Cardiac fibroblast (primary cell): ENCODE measurements at places on chromosomes 11 and 22.

- DNase-seq: no peak
Measured at GRCh38 chr11:41878095-41878494, 418.6 kb upstream of the LRRC4C start.

DNA sequence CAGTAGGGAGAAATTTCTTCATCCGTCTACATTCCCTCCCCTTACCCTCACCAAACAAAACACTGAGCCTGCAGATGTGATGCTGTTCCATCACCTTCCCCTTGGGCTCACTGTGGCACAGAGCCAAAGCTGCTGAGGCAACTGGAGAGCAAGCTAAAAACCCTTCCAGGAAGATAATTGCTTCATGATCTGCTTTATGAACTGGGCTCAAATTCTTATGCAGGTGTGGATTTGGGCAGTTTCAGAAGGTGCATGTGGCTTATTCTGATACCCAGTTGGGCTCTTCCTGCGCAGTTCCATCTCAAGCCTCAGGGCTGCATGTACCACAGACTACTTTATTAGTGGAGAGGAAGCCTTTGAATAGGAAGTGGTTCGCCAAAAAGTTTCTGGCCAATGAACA is 58.3 kb downstream of the AAMDC start:
- DNase-seq: peak; percentile 63

DNA sequence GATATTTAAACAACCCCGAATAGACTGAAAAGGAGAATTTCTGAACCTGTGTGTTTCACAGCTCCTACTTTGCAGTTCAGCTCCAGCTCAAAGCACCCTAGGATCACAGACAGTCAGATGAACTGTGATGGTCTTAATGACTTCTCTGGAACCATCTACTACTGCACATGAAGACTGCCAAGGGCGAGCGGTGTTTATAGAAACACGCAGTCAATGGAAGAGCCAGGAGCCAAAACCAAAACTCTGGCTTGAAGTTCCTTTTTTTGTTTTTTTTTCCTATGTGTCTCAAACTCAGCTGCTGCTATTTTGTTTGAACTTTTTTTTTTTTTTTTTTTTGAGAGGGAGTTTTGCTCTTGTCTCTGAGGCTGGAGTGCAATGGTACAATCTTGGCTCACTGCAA is 382.6 kb upstream of the SYN3 start:
- DNase-seq: no peak

GRCh38 chr11:44824300-44824704 is 97.5 kb downstream of the TSPAN18 start:
- DNase-seq: peak; percentile 40

DNA sequence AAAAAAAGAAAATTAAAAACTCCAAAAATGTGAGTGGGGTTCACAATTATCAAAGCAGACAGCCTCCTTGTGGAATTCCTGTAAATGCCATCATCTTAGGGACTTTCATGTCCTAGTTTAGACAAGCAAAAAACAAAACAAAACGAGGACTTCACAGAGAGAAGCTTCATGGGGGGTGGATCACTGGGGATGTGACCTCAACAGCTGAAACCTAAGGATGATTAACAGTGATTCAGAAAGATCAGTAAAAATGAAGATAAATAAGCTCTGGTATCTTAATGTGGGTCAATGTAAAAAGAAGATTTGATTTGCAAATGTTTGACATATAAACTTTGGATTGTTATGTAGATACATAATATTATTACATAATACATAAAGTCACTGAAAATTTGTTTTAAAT is 8.1 kb upstream of the OR10W1 start:
- peak; percentile 41 for DNase-seq

DNA sequence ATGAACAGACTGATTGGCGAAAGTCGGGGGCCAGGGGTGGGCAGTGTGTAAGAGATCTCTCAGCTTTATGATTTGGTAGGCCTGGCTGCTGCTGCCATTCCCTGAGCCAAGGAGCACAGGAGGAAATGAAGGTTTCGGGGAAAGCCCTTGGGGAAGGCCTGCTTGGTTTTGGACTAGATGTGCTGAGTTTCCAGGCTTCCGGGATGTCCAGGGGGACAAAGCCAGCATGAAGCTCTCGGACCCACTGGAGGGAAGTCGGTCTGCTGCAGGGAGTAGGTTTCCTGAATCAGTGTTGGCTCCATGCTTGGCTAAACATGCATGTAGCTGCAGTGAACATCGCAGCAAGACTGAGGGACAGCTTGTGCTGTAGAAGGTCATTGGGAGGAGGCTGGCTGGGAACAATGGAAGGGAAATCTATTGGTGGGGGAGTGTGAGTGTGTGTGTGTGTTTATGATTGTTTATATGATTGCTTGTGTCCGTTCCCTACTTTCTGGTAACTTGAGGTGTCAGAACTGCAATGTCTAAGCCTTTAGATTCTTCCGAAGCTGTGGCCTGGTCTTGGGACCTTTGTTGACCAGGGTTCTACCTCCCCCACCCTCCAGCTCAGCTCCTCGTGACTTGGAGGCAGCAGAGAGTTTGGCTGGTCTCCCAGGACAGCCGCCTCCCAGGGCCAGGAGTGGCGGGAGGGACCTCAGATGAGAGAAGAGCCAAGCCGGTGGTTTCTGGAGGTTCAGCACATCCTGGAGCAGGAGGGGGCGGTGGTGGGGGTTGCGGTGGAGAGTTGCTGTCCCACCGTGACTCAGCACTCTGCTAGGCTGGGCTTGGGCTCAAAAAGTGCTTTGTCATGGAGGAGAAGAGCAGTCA is 4.0 kb upstream of the FTH1 start:
- DNase-seq: peak; percentile 100

- peak; percentile 64 for DNase-seq
Measured at GRCh38 chr11:95671768-95672167, 117.8 kb downstream of the FAM76B start.

GRCh38 chr22:29138556-29139305 is 65.9 kb downstream of the KREMEN1 start:
- DNase-seq: no peak

DNA sequence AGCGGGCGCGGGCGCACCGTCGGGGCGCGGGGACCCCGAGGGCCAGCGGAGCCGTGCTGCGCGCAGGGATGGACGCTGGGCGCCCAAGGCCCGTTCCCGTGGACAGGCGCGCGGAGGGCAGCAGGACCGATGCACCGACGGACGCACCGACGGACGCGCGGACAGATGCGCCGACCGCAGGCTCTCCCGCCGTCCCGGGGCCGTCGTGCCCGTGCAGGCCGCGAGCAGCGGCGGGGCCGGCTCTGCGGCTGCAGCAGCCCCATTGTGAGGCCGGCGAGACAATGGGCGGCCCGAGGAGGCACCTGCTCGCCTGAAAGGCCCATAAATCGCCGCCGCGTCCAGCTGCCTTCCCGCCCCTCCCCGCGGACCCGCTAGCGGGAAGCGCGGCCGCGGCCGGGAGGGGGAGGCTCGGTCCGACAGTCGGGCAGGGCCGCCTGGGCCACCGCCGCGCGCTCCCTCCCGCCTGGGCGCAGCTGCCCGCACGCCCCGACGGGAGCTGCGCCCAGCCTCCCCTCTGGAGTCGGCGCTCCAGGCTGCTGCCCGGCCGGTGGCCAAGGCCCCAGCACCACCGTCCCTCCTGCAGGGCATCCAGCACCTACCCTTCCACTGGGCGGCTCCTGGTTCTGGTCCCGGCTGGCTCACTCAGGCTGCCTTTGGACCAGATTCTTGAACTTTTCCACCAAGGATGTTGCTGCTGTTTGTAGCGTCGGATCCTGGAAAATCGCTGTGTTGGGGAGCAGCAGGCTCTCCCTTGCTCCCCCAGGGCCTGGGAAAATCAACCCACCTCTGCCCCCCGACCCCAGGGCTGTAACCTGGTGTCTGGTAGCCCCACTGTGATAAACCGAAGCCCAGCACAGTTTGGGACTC is 15.8 kb downstream of the CDKN1C start:
- no peak for DNase-seq

DNA sequence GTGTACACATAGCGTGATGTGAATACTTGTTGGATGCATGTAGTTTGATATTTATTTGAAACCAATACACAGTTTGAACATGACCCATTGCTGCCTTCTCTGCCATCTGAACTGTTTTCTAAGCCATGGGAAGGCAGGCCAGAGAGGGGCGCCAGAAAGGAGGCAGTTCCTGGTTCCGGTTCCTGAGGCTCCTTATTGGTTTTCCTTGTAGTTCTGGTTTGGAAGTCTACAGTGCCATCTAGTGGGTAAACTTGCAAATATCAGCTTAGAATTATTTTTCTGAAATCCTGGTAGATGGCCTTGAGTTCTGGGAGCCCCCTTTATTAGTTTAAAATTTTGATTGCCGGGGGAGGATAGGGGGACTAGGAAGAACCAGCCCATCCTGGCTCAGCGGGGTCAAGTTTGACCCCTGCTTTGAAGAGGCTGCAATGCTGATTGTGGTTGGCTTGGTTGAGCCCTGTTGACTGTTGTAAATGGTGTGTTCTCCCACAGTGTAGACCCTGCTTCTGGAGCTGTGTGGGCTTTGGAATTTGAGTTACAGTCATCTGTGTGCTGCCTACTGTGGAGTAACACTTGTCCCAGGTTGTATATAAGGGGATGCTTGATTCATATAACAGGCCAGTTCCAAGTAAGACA is 48.4 kb downstream of the GRAMD1B start:
- peak; percentile 89 for DNase-seq

GRCh38 chr22:39303358-39303757 is 16.1 kb downstream of the RPL3 start:
- DNase-seq: no peak

GRCh38 chr11:9594267-9595046 is 21.0 kb downstream of the WEE1 start:
- no peak for DNase-seq

- no peak for DNase-seq
Measured at GRCh38 chr22:49153921-49154320, 673.8 kb downstream of the BRD1 start.
